ENCODE measurements at places on chromosomes 13 and 19. TPM values are rescaled to one million over a fixed set of nuclear protein-coding genes. Genes with fewer than 3 reads are reported as not detected.

The SIGLEC9 gene
- total RNA-seq = 0.50 TPM

The CYP4F12 gene
- total RNA-seq = 0.27 TPM

The ENOX1 gene
- 6.0 TPM for total RNA-seq

The SLC25A15 gene
- 18.6 TPM for total RNA-seq

The PSG2 gene
- total RNA-seq = not detected

The ELF1 gene
- total RNA-seq = 8.9 TPM

The FAM216B gene
- total RNA-seq = 0.05 TPM

The ATP12A gene
- 0.05 TPM for total RNA-seq

The EVI5L gene
- 25.7 TPM for total RNA-seq

The ZNF792 gene
- total RNA-seq = 4.1 TPM

The SERTM1 gene
- total RNA-seq = 0.19 TPM

The POLR2E gene
- total RNA-seq = 170 TPM

The POU4F1 gene
- total RNA-seq = 0.49 TPM

The IGFL2 gene
- total RNA-seq = 0.28 TPM

The GPALPP1 gene
- total RNA-seq = 35.8 TPM

- no peak for ATAC-seq
These were observed 183.4 kb upstream of the RFC3 start for GRCh38 chr13:33634546-33634982.

- ATAC-seq = no peak
These were observed 6.0 kb downstream of the EEF2 start for GRCh38 chr19:3979289-3979673.

DNA sequence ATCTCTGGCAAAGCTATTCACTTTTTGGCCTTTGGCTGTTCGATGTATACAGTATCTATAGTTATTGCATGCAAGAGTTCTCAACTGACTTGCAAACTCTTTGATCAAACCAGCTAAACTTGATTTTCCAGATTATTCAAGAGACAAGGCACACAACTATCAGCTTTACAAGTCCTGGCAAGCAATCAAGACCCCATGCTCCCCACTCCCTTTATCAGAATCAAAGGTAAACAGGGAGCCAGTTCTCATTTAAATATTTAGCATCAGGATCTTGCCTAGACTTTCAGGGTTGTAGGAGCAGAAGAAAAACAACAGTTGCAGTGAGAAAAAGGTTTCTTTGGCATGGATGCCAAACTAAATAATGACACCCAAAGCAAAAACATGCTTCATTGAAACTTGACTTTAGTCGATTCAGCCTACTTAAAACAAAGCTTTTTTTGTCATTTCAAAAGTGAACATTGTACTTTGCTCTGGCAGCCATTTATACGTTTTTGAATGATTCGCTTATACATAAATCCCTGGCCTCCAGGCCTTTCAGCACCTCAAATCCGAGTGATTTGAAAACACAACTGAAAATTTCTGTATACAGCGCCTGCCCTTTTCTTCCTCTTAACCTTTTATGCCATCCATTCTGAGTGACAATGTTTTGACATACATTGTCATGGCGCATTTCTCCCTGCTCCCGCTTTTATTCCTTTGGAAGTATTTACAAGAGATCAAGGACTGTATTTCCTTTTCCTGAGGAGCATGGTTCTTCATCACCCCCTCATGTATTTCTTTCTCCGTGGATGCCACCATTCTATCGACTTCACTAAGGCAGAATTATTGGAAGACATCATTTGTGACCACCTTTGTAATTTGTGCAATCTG lies 340.8 kb downstream of the KLF5 start:
- no peak for ATAC-seq

- ATAC-seq = no peak
These were observed 24.0 kb upstream of the TEX29 start for GRCh38 chr13:111296417-111296816.

DNA sequence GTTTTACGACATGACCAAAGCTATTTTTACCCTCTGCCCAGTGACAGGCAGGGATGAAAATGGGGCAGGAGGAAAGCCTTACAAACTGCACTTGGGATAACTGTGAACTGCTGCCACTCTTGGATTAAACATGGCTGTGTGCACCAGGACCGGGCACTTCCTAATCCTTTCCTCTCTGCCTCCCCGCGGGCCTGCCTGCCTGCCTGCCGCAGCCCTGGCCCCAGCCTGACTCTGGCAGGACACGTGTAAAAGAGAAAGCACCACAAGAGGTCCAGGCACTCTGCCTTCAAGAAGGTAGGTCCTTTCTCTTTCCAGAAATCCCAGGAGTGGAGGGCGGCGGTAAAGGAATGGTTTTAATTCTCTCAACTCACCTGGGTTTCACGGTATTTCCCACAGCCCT lies 4.8 kb downstream of the TSHZ3 start:
- ATAC-seq = no peak

- no peak for ATAC-seq
These were observed 57.9 kb downstream of the KCTD12 start for GRCh38 chr13:76828316-76828741.

- ATAC-seq = no peak
These were observed 322.3 kb upstream of the TSHZ3 start for GRCh38 chr19:31671411-31672035.

DNA sequence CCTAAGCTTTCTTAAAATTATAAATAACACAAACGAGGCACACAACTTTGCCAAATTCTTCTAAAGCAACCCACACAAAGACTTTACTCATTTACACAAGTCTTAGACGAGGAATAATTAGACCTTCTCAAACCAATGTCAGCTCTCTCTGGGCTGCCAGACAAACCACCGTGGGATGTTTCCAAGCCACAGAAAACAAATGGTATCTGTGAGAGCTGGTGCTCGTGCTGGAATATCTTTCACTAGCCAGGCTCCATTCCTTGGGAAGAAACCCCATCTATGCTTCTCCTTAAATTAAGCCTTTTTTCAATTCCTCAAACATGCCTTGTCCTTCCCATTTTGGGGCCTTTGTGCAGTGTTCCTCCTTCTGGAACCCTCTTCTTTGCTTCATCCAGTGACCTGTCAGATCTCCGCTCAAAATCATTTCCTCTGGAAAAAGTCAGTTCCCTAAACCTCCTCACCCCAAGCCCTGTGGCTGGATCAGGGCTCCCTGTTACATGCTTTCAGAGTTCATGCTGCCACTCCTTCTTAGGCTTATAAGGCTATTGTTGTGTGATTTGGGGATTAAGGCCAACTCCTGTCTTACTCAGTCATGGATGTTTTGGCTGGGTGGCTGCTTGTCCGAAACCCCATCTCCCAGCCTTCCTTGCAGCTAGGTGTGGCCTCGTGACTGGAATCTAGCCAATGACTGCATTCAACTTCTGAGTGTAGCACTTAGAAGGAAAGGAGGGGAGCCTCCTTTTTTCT lies 64.2 kb upstream of the GTF2F2 start:
- no peak for ATAC-seq

GRCh38 chr13:45602183-45603170 lies 13.1 kb downstream of the ERICH6B start:
- ATAC-seq = no peak

DNA sequence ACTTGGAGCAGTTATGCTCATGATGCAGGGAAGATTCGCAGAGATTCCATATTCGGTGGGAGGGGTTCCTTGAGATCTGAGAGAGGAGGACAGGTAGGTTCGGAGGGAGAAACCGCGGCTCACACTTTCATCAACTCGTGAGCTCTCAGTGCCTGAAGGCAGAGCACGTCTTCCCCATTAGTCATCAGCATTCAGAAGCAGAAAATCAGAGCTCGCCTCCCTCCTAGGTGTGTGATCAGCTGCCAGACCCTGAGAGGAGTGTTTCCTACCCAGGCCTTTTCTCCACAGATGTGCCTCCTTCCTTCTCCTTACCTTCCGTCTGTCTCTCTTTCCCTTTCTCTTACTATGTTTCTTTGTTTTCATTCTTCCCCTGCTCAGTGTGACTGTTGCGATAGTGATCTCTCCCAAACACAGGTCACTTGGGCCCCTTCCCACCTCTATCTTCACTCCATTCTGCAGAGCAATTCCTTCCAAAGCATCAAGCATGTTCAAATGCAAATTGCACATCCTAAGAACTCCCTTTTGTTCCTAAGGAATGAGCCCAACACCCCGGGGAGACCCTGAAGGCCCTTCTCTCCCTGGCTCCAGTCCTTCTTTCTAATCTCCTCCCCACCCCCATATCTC lies 389.5 kb downstream of the UQCRFS1 start:
- no peak for ATAC-seq

DNA sequence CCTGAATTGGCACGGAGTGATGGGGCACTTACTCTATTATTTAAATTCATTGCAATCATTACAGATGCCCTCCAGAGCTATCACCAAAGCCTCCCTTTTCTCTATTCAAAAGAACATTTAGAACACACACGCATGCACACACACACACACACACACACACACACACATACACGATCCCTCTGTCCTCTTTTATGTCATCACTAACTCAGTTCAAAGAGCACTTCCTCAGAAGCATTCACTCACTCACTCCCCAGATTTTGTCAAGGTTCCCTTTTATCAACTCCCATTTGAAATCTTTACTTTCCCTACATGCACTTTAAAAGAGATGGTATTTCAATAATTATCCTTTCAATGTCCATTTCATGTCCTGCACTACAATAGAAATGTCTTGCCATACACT lies 22.4 kb upstream of the IGFL4 start:
- no peak for ATAC-seq

GRCh38 chr13:40102360-40102727 lies 446.9 kb downstream of the COG6 start:
- no peak for ATAC-seq

GRCh38 chr13:88866195-88866594 lies 1195.0 kb downstream of the SLITRK5 start:
- ATAC-seq = no peak

GRCh38 chr19:12555456-12555930 lies 4.2 kb upstream of the ZNF564 start:
- no peak for ATAC-seq

DNA sequence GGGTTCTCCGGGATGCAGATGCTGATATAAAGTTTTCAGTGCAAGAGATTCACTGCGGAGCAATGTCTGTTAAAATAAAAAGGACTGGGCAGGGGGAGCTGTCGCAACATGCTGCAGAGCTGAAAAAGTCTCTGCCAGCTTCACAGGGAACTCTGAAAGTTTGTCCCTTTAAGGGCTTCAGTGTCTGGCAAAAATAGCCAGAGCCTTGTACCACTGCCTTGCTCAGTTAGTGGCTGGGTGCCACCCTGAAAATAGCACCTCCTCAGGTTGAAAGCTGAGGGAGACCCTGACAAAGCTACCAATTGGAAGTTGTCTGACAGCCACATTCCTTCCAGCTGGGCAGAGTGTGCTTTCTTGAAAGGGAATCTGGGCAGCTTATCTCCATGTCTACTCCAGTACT lies 3.0 kb upstream of the NDFIP2 start:
- ATAC-seq = no peak

GRCh38 chr13:107210723-107211030 lies 642.7 kb upstream of the ARGLU1 start:
- ATAC-seq = no peak

DNA sequence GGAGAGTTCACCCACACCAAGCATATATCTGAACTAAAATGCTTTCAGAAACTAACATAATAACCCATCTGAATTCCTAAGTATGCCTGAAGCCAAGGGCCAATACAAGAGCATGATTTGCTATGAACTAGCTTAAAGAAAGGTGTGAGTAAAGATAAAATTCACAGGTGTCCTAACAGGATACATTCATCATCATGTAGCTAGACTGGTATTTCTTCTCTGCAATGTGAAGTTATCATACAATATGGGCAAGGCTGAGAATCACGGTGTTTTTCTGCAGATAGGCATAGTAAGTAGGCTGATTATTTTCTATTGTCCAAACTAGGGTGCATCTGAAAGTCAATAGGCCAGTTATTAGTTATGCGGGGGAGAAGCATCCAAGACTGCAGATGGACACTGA lies 63.1 kb downstream of the STK24 start:
- no peak for ATAC-seq

- ATAC-seq = no peak
These were observed 59.5 kb downstream of the FGF9 start for GRCh38 chr13:21730186-21730880.

- ATAC-seq = no peak
These were observed 412.9 kb upstream of the SPRY2 start for GRCh38 chr13:80753866-80754265.

DNA sequence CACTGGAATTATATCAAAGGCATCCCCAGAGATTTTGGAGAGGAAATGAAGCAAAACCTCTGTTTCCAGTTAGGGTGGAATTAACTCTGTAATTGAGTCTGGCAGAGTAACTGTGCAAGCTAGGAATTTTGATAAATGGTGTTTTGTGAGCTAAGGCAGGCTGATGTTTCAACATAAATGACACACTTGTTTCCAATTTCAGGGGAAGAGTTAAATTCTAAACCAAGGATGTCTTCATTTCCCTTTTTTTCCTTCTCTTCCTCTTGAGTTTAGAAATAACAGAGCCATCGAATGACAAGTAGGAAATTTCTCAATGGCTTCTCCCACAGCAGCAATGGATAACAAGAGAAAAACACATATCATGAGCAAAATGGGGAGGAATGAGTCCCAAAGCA lies 131.2 kb downstream of the IRS2 start:
- no peak for ATAC-seq

DNA sequence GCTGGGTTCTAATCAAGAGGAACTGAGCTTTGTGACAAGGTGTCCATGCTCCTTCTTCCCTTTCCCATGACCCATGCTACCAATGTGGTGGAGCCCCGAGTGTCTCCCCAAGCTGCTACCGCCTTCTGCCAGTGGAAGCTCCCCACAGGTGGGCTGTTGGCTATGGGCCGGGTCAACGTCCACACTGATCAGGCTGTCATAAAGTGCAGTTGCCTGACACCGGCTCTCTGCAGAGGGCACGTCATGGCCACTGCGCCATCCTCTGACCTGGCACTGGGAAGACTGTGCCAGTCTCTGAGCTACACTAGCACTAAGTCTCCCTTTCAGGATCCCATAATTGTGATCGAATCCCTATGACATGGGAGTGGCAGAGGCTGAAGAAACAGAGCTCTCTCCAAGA lies 192.3 kb downstream of the USP12 start:
- ATAC-seq = no peak

- peak; percentile 36 for ATAC-seq
These were observed 182.8 kb downstream of the RGCC start for GRCh38 chr13:41639955-41640780.

DNA sequence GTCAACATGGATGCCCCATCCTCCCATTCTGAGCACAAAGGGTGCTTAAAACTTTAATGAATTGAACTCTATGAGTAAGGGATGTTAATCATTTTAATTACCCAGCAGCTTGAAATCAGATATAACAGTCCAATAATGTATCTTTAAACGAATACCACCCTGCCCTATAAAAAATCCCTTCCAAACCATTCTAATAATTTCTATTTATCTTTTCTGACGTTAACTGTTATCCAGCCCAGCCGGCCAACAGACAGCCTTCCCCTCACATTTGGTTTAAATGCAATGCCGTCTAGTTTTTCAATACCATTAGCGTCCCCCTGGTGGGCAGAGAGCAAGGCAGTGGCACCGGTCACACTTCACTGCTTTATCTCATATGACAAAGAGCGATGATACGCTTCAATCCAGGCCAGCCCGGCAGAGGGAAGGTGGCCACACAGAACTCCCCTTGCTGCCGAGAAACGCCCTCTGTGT lies 402.2 kb upstream of the ZNF507 start:
- ATAC-seq = peak; percentile 85

- ATAC-seq = peak; percentile 39
These were observed 41.1 kb upstream of the CHST8 start for GRCh38 chr19:33580645-33581037.

Data from motor neuron (in vitro differentiated cells).